ENCODE measurements at places on chromosomes 13 and 19.
A peak's percentile ranks its signal among the peaks of the same experiment; 100 is the strongest.

- DNase-seq, result no peak
Observed at GRCh38 chr13:30652746-30653386, 35.1 kb downstream of the USPL1 start.

GRCh38 chr19:49067554-49067953 is 2.9 kb upstream of the NTF4 start:
- DNase-seq, result no peak

DNA sequence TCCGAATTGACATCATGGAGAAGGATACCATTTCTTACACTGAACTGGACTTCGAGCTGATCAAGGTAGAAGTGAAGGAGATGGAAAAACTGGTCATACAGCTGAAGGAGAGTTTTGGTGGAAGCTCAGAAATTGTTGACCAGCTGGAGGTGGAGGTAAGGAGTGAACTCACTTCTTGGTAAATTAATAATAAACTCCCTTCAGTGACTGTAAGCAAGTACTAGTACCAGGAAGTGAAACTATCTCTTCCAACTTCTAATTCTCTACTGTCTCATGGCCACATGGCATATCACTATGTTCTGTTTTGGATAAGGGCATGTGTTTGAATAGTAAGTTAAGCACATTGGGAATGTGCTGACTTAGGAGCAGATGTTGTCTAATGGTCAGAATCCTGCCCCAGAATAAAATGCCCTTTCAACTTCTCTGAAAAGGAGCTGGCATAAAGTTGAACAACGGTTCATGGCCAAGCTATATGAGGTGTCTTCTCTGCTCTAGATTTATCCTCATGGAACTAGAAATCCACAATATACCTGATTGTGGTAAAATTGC is 13.4 kb downstream of the OLFM4 start:
- DNase-seq, result no peak

GRCh38 chr19:1229924-1230782 is 7.7 kb downstream of the CBARP start:
- no peak for DNase-seq

DNA sequence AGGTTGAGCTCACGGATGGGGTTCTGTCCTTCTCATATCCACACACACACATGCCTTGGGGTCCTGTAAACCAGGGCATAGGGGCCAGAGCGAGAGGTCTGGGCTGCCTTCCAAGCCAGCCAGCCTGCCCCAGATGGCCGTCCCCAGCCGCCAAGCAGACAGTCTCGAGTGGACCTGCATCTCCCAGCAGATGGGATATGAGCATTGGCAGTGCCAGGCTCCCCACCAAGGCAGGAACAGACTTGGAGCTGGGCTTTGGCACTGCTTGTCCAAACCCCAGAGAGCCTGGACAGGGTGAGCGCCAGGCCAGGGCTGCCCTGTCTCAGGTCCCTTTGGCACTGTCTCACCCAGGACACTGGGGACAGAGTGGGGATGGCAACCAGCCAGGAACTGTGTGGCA is 130.4 kb downstream of the DPF1 start:
- no peak for DNase-seq

DNA sequence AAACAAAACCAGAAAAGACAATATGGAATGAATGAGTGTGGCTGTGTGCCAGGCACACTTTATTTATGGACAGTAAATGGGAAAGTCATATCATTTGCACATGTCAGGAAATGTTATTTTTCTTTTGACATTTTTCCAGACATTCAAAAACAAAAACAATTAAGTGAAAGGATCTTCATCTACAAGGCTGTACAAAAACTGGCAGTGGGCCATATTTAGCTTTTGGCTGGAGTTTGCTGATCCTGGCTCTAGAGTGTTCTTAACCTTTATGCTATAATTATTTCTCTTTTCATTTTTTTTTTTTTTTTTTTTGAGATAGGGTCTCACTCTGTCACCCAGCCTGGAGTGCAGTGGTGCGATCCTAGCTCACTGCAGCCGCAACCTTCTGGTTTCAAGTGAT is 6.5 kb upstream of the TNFSF9 start:
- no peak for DNase-seq

DNA sequence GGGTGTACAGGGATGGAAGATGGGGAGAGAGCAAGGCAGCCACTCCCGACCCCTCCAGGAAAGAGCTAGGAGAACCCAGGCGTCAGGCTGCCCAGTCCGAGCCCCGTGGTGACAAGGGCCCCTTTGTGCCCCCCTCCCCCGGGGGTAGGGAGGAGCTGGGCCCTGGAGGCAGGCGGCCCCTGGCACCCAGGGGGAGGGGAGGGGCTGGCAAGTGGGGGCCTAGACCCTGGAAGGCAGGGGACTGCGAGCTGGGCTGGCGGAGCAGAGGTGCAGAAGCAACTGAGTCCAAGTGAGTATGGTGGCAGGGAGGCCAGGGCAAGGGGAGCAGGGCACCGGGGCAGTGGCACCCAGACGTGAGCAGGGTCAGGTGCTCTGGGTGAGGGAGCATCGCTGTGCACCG is at the start of gene MAG:
Gene MAG, plus strand, starts transcription at position 246 of the 400 bp plus-strand sequence. CDS start 3,248 bp downstream, outside the sequence.
- no peak for DNase-seq

DNA sequence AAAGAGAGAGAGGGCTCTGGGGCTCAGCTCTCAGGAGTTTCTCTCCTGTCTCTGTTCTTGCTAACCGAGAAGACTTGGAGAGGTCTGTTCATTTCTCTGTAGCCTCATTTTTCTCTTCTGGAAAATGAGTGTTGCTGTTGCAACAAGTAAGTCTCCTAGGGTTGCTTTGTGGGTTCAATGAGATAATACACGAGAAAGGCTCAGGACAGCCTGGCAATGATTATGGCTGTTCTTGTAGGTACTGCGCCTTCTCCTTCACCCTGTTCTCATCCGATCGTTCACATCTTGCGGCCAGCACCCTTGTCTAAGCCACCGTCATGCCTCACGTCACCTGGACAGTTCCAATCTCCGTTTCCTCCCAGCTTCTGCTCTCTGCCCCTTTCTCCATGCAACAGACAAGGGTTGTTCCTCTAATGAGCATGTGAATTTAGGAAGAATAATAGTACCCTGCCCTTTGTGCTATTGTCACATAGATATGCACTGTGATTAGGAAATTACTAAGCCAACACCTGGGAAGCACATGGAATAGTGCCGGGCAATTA is 4.2 kb downstream of the C5AR1 start:
- DNase-seq, result no peak

- DNase-seq, result no peak
Observed at GRCh38 chr13:102170305-102170704, 231.5 kb downstream of the FGF14 start.

DNA sequence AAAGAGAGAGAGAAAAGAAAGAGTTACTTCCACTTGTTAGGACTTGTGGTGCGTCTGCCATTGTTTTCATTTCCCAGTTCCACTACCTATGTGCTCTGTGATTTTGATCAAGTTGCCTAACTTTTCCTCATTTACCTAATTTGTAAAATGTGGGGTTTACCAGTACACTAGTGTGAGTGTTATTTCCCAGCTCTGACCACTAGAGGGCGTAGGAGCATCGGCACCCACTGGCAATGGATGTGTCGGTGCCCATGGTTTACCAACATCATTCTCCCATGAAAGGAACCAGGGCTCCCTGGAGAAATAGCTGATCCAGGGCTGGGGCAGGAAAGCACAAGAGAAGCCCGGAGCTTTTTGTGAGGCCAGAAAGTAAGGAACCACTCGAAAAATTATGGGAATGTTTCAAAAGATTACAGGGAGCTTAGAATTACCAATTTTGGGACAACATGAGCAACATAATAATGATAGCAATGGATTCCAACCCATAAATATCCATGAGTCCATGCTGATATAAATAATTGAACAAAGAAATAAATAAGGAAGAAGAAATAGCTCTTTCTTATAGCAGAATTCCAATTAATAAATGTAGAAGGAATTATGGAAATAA is 15.1 kb upstream of the CEACAM4 start:
- DNase-seq, result peak; percentile 57

GRCh38 chr13:71877256-71877653 is 10.3 kb upstream of the DACH1 start:
- DNase-seq, result no peak

GRCh38 chr13:80924596-80924995 is 583.7 kb upstream of the SPRY2 start:
- no peak for DNase-seq

DNA sequence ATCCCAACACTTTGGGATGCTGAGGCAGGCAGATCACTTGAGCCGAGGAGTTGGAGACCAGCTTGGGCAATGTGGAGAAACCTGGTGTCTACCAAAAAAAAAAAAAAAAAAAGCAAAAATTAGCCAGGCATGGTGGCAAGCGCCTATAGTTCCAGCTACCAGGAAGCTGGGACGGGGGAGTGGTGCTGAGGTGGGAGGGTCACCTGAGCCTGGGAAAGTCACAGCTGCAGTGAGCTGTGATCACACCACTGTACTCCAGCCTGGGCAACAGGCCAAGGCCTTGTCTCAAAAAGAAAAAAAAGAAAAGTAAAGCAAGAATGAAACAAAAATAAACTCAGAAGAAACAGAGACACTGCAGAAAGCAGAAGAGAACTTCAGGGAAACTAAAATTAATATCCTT is 31.6 kb downstream of the MTRF1 start:
- DNase-seq, result no peak

- DNase-seq, result no peak
Observed at GRCh38 chr19:52910648-52911047, 12.6 kb downstream of the ZNF888 start.

GRCh38 chr19:35727053-35727955 is 9.5 kb downstream of the KMT2B start:
- DNase-seq, result no peak

DNA sequence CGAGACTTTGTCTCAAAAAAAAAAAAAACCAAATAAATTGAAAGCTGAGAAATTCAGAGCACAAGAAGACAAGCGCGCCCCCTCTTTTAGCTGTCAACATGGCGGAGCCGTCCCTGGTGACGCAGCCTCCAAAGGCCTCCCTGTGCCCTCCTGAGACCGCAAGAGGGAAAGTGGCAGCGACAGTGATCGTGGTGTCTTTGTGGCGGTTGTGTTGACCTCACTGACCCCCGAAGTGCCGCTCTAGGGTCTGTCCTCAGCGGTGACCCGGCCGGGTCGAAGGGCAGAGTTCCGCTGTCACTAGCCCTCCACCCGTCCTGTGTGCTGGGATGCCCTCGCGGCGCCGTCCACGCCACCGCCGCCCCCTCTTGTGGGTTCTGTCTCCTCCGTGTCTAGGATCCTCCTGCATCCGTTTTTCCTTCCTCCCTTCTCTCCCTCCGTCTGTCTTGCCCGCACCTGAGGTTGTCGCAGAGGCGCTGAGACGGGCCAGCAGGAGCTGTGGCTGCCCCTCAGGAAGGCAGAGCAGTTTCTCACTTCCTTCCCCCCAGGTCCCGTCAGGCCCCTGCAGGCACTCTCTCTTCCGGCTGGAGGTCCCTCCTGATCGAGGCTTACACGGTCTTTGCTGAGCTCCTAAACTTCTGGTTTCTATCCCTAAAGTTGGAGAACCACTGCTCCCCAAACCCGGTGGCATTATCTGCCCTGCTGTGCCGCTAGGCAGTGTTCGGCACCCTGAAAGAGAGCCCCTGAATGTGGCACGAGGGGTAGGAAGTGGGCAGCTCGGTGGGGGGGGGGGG is 7.2 kb downstream of the UHRF1 start:
- no peak for DNase-seq

- DNase-seq, result no peak
Observed at GRCh38 chr19:42546831-42547500, 18.7 kb upstream of the CEACAM1 start.

DNA sequence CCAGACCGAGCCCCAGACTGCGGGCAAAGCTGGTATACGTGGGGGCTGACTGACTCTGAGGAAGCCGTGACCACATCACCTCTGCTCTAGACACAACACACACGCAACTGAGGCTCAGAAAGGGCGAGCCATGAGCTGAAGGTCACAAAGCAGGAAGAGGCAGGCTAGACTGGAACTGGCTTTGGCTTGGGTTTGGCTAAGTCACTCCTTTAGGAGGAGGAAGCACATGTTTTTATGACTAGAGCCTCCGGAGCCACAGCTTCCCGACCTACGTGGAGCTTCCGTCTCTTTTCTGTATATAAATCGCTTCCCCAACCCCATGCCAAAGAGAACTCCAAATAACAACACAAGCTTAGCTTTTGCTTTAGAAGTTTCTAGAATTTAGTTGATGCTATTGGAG is 48.0 kb downstream of the RFX2 start:
- DNase-seq, result no peak

DNA sequence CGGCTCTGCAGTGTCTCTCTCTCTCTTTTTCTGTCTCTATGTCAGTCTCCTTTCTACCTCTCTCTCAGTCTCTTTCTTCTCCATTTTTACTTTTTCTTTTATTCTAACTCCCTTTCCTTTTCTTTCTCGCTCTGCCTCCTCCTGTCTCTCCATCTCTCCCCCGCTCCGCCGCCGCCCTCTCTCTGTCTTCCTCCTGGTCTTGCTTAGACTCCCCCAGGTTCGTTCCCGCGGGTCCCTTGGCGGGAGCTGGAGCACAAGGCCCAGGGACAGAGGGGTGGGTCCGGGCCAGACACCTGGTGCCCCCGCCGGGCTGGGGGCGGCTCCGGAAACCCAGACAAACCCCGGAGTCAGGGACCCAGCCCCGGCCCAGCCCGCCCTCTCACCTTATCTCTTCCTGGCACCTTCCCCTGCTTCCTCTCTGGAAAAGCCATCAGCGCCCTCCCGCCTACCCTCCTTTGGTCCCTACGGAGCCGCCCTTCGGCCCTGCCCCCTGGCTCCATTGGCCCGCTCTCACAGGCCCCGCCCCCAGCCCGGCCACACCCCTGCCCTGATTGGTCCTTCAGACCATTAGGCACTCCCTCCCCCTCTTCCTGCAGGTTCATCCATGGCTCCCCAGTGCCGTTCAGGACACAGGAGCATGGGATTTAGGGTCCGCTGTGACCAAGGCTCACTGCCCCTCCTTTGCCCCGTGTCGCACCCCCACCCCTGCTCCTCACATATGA is 15.4 kb upstream of the NOP53 start:
- no peak for DNase-seq

GRCh38 chr13:79496188-79496587 is 15.2 kb downstream of the NDFIP2 start:
- DNase-seq, result no peak

- DNase-seq, result no peak
Observed at GRCh38 chr19:17329366-17330261, 5.0 kb downstream of the ANO8 start.

DNA sequence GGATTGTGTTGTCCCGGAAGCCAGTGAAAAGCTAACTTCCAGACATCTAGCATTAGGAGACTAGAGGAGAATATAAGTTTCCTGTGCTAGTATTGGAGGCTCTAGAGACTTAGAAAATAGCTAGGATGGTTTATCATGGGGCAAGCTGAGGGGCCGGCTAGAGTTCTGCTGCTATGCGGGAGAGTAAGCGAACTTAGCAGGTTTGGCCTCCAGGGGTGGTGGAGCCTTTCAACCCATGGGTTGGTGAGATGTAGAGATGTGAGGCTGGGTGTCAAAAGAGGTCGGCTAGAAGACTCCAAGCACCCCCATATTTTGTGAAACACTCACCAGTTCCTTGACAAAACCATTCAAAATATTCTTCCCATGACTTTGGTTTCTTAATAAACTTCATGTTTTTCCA is 4.4 kb downstream of the SULT2A1 start:
- no peak for DNase-seq

- DNase-seq, result no peak
Observed at GRCh38 chr13:71589032-71589431, 278.0 kb downstream of the DACH1 start.

DNA sequence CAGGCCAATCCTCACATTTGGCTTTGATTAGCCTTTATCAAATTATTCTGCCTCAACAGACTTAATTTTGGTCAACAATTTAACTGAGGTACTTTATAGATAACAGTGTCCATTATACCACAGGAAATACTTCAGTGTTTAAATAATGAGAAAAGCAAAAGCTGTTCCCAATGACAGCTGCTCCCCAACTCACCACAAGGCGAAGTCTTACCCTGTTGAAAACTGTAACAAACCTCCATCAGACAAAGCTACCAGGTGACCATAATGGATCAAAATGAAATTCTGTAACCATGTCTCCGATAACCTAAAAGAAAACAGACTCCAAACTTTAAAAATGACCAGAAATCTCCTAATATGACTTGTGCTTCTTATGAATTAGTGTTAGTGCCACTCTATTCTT is 50.3 kb downstream of the ZNF44 start:
- no peak for DNase-seq
